ENCODE measurements at places on chromosomes 11 and 22.

DNA sequence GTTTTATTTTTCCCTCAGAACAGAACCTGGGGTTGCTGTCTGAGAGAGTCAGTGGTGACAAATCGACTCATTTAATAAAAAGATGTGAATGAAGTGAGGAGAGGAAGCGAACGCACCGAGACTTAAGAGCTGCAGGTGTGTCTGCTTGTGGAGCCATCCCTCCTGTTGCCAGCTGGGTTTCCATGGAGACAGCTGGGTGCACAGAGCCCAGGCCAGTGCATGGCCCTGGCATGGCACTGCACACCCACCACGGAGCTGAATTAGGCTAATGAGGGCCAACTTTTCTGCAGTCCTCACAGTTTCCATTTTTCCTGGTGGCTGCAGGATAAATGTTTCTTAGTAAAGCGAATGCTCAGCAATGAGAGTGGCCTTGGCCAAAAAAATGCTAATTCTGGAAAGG is 750.2 kb downstream of the OPCML start:
- DNase-seq, result no peak

DNA sequence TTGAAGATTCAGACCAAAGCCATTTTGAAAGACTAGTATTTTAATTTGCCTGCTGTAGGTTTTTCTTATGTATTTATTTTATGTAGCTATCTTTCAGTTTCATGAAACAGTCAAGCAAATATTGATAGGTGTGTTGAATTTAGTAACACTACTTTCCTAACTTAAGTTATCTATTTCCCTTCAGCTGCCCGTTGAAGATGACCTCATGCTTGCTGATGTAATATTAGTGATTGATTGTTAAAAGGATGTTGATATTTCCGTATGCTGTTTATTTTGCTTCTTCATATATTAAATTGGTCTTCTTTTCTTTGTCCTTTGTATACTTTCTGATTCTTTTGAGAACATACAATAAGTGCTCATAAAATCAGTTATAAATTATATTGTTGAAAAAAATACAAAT is 86.8 kb upstream of the CHORDC1 start:
- no peak for DNase-seq

GRCh38 chr11:130034236-130034635 is 31.6 kb upstream of the PRDM10 start:
- DNase-seq, result no peak

GRCh38 chr22:45450921-45451651 is 37.6 kb downstream of the RIBC2 start:
- DNase-seq, result no peak

GRCh38 chr11:2768471-2769408 is 68.9 kb upstream of the KCNQ1OT1 start:
- DNase-seq, result no peak

- no peak for DNase-seq
Measured at GRCh38 chr22:48566741-48567140, 1260.9 kb downstream of the BRD1 start.

DNA sequence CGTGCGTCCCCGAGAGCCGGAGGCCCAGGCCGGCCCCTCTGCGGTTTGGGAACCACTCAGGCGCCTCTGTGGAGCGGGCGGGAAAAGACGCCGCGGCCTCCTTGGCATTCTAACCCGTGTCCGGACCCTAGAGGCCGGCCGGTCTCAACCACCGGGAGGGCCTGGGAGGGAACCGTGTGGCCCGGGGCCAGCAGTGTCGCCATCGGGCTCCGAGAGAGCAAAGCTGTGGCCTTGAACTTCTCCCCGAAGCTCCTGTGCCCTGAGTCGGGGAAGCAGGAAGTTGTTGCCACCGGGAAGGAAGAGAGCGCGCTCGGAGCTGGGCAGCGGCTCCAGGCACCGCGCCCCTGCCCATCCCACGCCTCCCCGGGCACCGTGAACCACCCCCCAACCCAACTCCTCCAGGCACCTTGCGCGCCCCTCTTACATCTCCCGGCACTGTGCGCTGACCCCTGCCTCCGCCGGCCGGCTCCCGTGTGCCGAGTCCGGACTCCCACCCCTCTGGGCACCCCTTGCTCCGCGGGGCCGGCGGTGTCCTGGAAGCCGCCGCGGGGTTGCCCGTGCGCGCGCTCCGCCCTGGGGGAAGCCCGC is 80.0 kb upstream of the PPARA start:
- DNase-seq, result no peak

DNA sequence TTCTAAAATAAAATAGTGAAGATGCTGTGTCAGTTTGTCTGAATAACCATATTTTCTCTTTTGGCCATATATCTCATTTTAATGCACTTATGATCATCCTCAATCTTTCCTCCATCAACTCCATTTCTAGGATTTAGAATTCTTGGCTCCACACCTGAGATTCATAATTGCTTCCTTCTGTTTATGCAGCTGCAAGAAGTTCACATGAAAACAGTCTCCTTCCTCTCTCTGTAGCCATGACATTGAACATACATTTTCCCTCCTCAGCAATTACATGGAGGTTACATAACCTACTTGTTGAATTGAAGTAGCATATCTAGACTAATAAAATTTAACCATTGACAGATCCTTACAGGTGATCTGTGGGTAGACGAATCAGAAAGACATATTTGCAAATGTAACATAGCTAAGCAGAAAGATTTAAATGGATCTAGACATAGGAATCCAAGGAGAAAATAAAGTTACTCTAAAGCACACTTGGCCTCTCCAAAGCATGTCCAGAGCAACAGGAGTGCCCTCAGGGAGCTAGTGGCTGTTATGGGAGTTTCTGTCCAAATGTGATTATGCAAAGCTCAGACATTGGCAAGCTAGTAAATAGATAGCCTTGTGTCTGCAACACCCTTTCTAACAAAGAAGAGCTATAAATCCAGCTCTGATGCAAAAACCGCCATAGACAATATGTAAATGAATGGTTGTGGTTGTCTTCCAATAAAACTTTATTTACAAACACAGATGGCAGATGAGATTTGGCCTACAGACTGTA is 119.9 kb upstream of the MPPED2 start:
- DNase-seq, result no peak

GRCh38 chr11:86594746-86595145 is 77.7 kb downstream of the ME3 start:
- no peak for DNase-seq

GRCh38 chr22:33969045-33969444 is 48.8 kb upstream of the LARGE1 start:
- DNase-seq, result no peak

DNA sequence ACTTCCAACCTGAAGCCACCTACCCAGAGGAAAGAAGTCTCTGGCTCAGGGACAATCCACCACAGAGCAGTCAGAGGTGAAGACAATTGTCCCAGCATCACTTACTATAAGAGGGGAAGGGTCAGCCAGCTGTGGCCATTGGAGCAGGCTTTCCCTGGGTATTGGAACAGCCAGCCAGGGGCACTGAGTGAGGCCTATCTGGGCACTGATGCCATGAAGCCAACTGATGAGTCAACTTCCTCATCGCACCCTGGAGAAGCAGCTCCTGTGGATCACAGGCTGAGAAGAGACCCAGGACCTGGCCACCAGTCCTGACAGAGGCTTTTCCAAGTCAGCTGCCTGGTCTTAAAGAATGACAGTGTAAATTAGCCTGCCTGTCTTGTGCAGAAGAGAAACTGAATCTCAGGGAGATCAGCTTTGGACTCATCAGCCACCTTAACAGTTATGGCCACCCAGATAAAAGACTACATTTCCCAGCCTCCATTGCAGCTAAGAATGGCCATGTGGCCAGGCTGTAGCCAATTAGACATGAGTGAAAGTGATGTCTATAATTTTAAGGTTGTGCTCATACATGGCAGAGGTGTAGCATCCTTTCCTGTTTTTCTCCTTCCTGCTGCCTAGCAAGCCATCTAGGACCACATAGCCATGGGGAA is 19.0 kb downstream of the CHST1 start:
- no peak for DNase-seq

GRCh38 chr11:86414032-86414431 is 39.3 kb downstream of the CCDC81 start:
- DNase-seq, result no peak

DNA sequence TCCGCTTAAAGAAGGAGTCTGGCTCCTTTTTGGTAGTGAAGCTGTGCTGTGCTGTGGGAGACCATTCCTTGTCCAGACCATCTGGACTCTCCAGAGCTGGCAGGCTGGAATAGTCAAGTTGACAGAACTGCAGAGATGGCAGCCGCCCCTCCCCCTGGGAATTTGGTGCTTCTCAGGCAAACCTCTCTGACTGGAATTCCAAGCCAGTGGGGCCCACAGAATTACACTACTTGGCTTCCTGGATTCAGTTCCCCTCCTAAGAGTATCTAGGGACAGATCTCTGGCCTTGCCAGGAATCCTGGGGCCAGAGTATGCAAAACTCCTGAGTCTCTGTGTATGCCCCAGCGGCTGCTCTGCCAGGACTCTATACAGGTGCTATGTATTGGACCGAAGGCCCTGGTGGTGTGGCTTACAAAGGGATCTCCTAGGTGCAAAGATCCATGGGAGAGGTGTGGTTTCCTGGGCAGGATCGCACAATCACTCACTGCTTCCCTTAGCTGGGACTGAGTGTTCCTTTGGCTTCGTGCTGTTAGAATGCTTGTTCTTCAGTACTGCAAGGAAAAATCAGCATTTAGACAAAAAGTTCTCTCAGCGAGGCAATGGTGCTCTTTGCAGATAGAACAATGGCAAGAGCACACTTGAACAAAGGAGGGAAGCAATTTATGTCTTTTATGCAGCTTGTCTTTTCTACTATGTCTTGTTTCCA is 86.8 kb downstream of the PRMT3 start:
- DNase-seq, result no peak

DNA sequence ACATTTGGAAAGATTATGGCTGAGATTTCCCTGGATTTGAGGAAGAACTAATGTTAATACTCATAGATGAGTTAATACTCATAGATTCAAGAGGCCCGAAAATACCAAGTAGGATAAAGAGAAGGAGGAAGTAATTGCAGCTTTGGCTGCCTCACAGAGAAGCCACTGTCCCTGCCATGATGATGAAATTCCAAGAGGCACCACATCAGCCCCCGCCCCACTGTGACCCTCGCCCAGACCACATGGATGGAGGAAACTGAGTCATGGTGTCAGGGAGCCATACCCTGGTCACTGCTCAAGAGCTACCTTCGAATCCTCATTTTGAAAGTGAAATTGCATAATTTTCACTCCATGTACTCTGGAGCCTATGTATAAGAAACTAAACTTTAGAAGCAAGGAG is 92.9 kb upstream of the SLC22A12 start:
- DNase-seq, result no peak

DNA sequence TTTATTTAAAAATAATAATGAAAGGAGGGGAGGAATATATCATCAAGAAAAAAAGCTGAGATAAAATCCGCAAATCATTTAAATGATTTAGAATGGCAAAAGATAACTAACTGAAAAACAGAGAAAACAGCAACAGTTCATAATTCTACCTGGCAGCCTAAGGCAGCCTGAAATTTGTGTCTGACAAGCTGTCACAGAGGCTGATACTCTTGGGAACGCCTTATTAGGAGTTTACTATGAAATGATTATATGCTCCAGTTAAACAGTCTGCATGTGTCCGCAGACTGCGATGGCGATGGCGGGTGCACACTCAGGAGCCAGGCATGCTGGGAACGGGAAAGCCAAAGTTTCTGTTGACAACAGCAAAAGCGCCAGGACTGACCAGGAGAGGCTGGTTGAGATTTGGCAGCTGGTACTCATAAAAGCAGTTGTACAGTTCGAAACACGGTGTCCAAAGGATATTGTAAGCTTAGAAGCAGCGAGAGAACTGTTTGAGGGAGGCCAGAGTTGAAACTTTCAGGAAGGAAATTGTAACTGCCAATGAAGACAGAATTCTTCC is 172.9 kb upstream of the MPPED2 start:
- DNase-seq, result no peak

DNA sequence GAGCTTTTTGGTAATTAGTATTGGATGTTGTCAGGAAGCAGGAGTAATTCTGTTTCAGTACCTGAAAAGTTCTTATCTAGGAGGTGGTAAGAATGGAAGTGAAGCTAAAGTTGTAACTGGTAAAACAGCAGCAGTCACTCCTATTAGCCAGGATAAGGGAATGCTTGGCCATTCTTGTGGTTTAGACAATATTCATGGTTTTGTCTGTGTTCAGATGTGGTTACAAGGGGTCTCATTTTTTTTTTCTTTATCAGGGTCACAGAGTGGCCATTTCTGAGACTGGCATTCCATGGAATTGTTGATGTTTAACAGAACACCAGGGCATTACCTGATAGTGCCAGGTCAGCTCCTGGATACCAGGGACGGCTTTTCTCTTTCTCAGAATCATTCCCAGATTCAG is 23.8 kb downstream of the TAF1D start:
- DNase-seq, result no peak

- no peak for DNase-seq
Measured at GRCh38 chr11:129458756-129459535, 83.3 kb downstream of the BARX2 start.

DNA sequence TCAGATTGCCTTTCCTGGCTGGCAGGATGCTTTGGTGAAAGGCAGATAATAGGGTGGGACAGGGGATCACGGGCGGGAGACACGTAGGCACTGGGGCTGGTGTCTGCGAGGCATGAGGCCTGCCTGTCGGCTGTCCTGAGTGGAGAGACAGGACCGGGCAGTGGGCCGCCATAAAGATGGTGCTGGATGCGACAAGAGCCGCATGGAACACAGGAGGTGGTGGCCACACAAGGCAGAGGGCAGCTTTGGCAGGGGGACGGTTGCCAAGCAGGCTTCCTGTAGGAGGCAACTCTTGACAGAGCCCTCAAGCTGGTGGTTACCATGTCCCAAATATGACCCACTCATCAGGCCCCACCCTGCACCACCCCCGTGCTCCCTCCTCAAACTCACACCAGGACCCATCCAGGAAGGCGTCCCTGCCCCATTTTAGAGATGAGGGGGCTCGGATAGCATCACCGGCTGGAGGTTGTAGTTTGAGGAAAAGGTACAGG is 4.9 kb upstream of the PPARA start:
- DNase-seq, result no peak

DNA sequence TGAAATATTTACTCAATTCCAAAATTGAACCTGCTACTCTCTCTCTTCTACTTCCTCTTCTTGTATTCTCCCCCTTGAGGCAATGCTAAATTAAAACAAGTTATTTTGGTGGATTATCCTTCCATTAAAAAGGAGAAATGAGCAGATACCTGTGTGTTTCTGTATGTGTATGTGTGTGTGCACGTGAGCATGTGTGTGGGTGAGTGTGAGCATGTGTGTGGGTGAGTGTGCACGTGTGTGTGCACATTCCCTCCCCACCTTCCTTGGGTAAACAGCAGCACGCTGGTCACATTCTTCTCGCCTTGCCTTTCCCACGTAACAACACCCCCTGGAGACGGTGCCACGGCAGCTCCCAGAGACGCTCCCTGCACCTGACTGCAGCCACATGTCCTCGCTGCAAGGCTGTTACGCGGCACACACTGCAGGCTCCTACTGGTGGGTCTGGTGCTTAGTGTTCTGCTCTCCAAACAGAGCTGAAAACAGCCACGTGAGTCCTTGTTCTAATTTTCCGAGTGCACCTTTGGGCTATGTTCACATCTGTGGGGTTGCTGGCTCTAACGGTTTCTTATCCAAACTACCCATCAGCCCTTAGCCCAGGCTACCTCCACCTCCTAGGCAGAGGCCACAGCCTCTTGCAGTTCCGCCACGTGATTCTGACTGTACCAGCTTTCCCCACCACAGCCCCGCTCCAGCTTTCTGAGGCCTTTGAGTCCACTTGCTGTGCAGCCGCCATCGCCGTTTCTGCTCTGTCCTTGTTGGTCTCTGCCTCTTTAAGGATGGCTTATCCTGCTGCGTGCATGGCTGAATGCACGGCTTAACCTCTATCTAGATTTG is 123.4 kb downstream of the CTTN start:
- DNase-seq, result no peak
